Upper lobe of left lung (tissue), 6 donors: ENCODE measurements at places on chromosomes 12 and 14. TPM values are rescaled to one million over a fixed set of nuclear protein-coding genes. Genes with fewer than 3 reads are reported as not detected.

DNA sequence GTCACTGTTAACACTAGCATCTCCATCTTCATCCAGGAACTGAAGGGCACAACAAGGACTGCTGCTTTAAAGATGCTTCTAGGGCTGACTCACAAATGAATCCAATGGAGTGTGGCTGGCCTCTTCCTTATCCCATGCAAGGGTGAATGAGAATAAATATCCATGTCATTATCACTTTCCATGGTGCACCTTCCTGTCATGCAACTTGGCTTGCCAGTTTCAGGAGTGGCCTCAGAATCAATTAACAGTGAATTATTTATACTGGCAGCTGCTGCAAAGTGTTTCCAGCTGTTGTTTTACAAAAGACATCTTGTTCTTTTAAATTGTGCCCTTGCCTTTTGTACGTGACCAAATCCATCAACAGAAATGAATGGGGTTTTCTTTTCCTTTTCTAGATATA, 499.3 kb upstream of the TMEM132C start:
- no peak for DNase-seq

- DNase-seq = no peak
These were observed 25.5 kb downstream of the GCH1 start for GRCh38 chr14:54877015-54877702.

DNA sequence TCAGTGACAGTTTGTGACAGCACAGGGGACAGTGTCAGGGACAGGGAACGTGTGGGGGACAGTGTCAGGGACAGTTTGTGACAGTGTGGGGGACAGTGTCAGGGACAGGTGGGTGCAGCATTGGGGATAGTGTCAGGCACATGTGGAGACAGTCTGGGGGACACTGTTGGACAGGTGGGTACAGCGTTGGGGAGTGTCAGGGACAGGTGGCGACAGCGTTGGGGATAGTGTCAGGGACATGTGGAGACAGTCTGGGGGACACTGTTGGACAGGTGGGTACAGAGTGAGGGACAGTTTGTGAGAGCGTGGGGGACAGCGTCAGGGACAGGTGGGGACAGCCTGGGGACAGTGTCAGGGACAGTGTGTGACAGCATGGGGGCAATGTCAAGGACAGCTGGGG, 140.0 kb downstream of the TMEM121 start:
- DNase-seq = no peak

- no peak for DNase-seq
These were observed 270.4 kb upstream of the RTL1 start for GRCh38 chr14:101173698-101174521.

DNA sequence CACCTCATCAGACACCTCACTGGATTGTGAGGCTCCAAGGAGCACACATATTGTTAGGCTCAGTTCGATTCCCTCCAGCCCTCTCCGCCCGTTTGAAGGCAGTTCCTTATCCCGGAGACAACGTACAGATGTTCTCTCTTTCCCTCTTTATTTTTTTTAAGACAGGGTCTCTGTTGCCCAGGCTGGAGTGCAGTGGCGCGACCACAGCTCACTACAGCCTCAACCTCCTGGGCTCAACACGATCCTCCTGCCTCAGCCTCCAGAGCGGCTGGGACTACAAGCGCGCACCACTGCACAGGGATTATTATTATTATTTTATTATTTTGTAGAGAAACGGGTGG, 718 bp upstream of the TROAP start:
- DNase-seq = no peak

GRCh38 chr12:32140877-32141276, 34.2 kb downstream of the BICD1 start:
- no peak for DNase-seq

KRT77 gene
- not detected for total RNA-seq

GRCh38 chr14:89540830-89541470, 123.9 kb upstream of the FOXN3 start:
- no peak for DNase-seq

DNA sequence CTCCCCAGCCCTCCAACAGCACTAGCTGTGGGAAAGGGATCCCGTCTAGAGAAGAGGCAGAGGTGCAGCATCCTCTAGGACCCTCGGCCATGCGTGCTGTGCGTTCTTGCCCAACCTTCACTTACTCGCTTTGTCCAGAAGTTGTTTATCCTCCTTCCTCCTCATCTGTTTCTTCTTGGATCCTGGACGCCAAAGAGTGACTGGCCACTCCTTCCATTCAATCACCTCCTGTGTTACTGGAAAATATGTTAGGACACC, 140.5 kb downstream of the ZFP36L1 start:
- DNase-seq = no peak

- no peak for DNase-seq
These were observed 52.3 kb downstream of the IPO8 start for GRCh38 chr12:30643366-30643765.

TAS2R10 gene
- 0.46 TPM for total RNA-seq

- DNase-seq = peak; percentile 95
These were observed 92.0 kb downstream of the SCARB1 start for GRCh38 chr12:124771462-124772288.

DNA sequence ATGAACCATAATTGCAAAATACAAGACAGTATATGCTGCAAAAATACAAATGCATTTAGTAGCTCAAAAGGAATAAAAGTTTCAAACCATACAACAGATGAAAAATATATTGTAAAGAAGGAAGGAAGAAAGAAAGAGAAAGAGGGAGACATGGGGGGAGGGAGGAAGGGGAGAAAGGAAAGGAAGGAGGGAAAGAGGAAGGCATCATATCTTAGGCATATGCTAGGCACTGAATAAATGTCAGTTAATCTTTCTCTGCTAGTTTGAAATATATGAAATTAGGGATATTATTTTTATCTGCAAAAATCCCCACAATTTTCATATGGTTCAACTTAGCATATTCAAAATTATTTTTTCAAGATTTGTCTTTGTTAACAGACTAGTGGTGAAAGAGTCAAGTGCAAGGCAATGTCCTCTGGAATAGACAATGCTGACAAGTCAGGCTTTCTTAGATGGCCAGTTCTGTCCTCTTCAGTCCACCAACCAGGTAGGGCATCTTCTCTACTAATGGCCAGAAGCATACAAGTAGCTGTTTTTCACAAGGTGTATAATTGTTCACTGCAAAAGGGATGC, 506.4 kb downstream of the PRKD1 start:
- DNase-seq = no peak

DNA sequence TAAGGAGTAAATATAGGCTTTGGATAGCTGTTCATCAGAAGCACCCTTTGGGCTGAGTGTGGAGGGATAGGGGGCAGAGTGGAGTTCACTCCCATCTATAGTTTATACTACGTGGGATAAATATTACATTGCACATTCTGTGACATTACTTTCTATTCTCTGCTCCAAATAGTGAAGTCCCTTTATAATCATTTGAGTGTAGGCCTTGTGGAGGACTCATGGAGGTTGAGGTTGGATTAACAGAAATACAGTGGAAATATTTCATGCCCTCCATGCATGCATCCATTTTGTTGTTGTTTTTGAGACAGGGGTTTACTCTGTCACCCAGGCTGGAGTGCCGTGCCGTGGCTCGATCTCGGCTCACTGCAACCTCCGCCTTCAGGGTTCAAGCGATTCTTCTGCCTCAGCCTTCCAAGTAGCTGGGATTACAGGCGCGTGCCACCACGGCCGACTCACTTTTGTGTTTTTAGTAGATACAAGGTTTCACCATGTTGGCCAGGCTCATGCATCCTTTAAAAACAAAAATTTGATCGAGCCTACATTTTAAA, 1.4 kb downstream of the CHPT1 start:
- DNase-seq = peak; percentile 45

- no peak for DNase-seq
These were observed 31.4 kb downstream of the CFAP251 start for GRCh38 chr12:121949648-121950397.

DNA sequence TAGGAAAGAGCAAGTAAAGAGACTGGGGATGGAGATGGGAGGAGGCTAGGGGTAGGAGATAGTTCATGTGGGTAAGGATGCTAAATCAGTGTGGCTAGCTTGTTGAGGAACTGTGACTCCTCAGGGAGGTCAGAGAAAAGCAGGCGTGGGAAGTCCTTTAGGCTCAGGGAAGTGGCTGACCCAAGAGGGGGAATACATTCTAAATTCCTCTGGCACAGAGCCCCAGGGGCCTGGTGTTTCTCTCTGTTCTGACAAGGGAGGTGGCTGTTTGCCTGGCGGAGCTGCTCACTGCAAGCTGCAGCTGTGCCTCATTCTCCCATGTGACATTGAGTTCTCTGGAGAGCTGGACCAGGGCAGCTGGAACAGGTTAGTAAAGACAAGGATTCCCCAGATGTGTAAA, 152.2 kb upstream of the SLC38A2 start:
- DNase-seq = no peak

DNA sequence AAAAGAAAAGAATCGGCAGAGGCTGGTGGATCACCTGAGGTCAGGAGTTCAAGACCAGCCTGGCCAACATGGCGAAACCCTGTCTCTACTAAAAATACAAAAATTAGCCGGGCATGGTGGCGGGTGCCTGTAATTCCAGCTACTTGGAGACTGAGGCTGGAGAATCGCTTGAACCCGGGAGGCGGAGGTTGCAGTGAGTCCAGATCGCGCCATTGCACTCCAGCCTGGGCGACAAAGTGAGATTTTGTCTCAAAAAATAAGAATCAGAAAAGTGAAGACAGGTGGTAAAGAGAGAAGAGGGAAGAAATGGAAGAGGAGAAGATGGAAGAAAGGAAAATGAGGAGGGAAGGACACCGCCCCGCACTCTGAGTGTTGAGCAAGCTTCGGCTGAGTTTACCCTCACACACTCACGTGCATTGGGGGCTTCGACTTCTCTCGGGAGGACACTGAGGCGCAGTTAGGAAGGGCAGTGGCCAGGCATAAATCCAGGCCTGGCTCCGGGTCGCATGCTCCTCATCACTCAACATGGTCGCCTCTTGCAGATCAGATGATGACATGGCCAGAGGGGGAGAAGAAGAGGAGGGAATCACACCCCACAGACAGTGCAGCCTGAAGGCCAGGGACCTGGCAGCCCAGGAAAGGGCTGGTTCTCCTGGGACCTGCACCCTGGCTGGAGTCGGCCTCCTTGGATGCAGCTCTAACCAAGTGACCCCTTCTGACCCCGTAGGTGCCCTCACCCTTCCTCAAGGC, 61.1 kb downstream of the PRMT8 start:
- DNase-seq = no peak

NKX2-8 gene
- total RNA-seq = not detected

- DNase-seq = no peak
These were observed 99.9 kb downstream of the KICS2 start for GRCh38 chr12:64122154-64122553.

PTPRB gene
- 77.5 TPM for total RNA-seq

OR6C2 gene
- total RNA-seq = not detected

TESPA1 gene
- total RNA-seq = 10.5 TPM

- DNase-seq = no peak
These were observed 1845.8 kb upstream of the SEL1L start for GRCh38 chr14:83379436-83379835.

REP15 gene
- total RNA-seq = 4.4 TPM

KLHDC1 gene
- total RNA-seq = 7.2 TPM

MSRB3 gene
- 37.4 TPM for total RNA-seq

DNA sequence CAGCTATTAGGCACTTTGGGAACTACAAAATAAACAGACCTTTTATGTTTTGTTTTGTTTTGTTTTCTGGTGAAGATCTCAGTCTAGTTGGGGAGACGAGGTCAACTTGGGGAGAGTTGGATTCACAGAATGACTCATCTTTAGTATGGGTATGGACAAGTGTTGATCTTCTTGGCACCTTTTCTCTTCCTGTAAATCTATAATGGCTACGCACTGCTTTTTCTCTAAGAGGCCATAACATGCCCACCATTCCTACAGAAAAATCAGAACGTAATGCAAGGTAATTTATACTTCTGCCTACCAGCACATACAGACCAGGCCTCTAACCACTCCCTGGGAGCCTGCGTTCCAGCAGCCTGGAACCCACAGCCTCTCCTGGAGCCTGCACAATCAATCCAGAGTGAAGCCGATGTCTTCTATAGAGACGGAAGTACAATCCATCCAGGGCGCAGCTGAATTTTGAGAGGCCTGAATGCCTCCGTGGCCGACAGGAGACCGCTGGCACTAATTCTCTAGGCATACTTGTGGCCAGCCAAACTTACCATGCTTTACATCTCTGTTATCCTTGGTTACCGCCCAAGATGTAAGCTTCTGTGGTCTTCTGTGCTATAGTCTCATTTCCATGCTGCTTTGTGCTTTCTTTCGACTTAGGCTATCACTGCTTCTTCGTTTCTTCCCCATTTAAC, 717 bp downstream of the PPHLN1 start:
- peak; percentile 29 for DNase-seq

TPPP2 gene
- total RNA-seq = not detected

YLPM1 gene
- 38.8 TPM for total RNA-seq

GRCh38 chr12:46401662-46402061, 29.1 kb upstream of the SLC38A2 start:
- DNase-seq = no peak

- no peak for DNase-seq
These were observed 40.4 kb upstream of the LDHB start for GRCh38 chr12:21697904-21698630.

DNA sequence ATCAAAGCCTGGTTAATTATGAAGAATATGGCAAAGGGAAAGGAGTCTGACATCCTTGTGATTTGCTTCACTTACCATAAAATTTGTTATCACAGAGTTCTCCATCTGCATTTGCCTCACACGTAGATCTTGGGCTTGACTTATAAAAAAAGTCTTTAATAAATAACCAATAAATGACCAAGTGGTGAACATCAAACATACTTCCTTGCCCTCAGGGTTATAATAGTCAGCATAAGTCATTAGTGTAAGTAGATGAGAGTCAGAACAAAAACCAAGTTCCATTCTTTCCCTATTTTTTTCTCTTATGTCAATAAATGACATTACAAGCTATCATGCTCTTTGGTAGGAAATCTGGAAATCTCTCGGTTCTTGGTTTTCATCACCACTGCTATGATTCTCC, 635.4 kb upstream of the ATXN7L3B start:
- DNase-seq = no peak

NANOG gene
- total RNA-seq = 0.54 TPM

DNA sequence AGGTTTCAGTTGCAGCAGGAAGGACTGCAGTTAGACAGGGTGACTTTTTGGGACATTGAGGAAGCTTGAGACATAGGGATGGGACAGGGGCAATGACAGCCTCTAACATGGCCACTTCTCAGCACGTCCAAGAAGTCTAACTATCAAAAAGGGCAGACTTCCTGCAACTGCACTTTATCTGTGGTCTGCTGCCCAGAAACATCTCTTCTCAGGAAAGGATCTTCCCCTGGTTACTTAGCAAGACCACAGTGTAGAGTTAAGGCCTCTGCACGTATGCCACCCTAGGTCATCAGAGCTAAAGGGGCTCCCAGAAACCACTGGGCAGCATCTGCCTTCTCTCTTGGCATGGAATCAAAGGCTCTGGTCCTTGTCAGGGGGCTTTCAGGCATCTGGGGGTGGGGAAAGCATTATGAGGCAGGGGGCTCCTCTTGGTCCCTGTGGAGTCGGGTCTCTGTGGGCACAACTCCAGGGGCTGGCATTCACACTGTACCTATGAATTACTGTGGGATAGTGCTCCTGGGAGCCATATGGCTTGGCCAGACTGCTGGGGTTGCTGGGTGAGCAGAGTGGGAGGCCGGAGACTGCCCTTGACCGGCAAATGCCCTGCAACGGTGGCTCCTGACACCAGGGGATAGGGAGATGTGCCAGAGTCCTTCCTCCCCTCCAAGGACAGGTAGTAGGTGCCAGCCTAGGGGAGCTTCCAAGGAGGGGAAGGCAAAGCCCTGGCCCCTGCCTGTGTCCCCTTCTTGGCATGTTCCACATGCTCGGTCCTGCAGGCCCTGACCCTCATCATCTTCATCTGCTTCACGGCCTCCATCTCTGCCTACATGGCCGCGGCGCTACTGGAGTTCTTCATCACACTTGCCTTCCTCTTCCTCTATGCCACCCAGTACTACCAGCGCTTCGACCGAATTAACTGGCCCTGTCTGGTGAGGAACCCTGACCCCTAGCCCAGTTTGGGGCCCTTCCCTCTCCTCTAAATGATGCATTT, 1.0 kb downstream of the CMTM5 start:
- DNase-seq = no peak

GSG1 gene
- not detected for total RNA-seq

TAS2R13 gene
- total RNA-seq = 3.1 TPM
